Cerebellar nuclear complex (tissue), 1 donor: ENCODE measurements at places on chromosomes 2 and 18.

DNA sequence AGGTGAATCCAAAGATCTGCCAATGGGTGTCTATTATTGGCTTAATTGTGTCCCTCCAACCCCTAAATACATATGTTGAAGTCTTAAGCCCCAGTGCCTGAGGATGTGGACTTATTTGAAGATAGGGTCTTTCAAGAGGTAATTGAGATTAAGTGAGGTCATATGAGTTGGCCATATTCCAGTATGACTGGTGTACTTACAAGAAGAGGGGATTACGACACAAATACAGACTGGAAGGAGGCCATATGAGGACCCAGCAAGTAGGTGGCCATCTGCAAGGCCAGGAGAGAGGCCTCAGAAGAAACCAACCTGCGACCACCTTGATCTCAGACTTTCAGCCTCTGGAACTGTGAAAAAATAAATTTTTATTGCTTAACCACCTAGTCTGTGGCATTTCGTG lies 121.1 kb upstream of the FN1 start:
- DNase-seq: no peak

- DNase-seq: peak; percentile 13
Measured at GRCh38 chr2:238039985-238040384, 20.8 kb upstream of the SCLY start.

DNA sequence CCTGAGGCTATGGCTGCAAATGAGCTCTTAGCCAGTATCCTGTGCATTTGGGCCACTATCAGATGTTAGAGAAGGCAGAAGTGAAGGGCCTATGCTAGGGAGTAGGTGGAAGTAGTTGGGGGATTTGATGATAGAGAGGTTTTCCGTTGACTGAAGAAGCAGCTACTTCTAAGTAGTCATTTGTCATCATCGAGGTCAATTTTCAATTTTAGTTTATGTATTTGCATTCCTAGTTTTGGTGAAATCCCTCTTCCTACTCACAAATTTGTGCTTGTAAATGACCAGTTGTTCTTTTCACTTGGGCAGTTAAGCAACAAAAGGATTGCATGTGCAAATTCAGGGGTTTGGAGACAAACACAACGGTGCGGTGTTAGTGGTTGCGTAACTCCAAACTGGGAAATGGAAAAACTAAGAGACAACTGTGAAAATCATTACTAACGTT lies 48.5 kb upstream of the PELI1 start:
- no peak for DNase-seq

DNA sequence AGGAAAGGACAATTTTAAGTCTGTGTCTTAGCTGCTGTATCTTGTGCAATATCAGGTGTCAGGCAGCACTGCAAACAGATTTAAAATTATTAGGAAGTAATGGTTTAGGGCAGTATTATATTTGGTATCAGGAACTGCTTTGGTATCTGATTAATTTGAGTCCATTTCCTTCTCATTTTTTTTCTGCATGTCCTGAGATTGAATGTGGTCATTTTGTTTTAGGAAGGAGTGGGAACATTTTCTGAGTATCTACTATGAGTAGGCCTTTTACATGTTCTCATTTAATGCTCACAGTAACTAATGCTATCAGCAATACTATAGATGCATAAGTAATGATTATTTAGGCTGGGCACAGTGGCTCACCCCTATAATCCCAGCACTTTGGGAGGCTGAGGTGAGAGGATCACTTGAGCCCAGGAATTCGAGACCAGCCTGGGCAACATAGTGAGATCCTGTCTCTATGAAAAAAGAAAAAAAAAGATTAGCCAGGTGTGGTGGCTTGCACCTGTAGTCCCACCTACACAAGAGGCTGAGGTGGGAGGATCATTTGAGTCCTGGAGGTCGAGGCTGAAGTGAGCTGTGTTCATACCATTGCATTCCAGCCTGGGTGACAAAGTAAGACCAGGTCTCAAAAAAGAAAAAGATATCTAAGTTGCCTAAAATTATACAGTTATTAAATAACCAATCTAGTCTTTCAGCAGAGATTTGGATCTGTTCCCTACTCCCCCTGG lies 4.7 kb downstream of the FMNL2 start:
- DNase-seq: no peak

DNA sequence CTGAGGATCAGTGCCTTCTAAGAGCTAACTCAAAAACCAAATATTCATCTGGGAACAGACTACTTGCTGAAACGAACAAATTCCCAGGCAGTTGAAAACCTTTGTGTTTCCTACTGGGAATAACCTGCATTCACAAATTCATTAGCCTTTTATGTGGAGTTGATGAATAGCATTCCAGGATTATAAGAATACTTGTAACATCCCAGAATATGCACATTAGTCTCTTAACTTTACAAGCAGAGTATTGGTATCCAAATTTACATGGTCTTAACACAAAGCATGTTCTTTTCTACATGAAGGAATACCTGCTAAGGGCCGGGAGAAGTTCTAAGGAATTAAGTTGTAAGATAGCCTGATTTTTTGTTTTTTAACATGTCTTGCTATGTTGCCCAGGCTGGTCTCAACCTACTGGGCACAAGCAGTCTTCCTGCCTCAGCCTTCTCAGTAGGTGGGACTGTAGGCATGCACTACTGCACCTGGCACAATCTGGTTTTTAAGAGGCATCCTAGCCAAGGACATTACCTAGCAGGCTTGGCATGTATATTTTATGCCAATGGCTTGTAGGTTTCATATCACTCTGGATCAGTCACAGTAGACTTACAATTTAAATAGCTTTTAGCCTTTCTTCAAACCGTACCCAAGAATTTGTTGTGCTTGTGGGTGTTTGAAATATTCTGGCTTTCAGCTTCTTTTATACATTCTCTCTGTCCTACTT lies 50.7 kb downstream of the MGAT5 start:
- DNase-seq: peak; percentile 79
